Activated CD4-positive, alpha-beta memory T cell treated with anti-CD3 and anti-CD28 coated beads, Interleukin-2, amount 10 ng/mL, durations not matched to agents 7 days and 5 days (primary cell): ENCODE measurements at places on chromosomes 4 and X.

DNA sequence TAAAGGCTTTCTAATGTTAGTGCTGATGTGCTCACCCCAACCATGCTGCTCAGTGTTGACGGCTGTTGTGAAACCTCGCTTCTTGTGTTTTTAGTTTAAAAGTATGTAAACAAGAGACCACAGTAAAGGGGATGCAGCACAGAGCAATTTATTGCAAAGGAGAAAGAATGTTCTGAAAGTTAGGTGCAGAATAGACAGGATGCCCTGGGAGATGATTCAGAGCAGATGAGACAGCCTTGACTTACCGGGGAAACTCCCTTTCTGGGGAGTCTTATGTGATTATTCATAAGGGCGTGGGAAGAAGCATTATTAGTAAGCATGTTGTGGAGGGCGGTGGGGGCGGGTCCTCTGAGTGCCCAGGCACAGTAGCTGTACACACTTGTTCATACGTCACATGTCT lies 47.7 kb downstream of the EVC start:
- H3K27ac ChIP-seq = no peak overlapping the region
- no peaks in the 10 kb centered on the region for H3K36me3 ChIP-seq
- peaks cover 14% of the 10 kb centered on the region for H3K4me1 ChIP-seq
- no peaks in the 10 kb centered on the region for H3K27me3 ChIP-seq
- no peak overlapping the region for H3K4me3 ChIP-seq
- DNase-seq = peak; percentile 60

DNA sequence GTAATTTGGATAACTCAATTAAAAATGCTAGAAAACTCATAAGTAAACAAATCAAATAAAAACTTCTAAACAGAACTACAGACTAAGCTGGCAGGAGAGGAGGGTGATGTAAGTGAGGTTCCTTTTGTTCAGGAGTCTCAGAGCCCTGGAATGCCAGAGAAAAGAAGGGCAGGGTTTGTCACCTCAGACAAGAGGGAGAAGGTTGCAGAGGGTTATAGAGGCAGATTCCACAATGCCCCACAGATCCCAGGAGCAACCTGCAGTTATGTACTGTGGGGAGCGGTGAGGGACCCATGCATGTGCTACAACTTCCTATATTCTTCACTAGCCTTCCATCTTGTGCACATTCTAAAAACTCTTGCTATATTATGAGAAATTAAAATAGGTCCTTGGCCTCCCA lies 129.7 kb downstream of the CFAP299 start:
- H3K27ac ChIP-seq = no peak overlapping the region
- H3K4me1 ChIP-seq = peaks cover 10% of the 10 kb centered on the region
- no peak overlapping the region for H3K4me3 ChIP-seq
- DNase-seq = no peak
- peaks cover 3% of the 10 kb centered on the region for H3K36me3 ChIP-seq

DNA sequence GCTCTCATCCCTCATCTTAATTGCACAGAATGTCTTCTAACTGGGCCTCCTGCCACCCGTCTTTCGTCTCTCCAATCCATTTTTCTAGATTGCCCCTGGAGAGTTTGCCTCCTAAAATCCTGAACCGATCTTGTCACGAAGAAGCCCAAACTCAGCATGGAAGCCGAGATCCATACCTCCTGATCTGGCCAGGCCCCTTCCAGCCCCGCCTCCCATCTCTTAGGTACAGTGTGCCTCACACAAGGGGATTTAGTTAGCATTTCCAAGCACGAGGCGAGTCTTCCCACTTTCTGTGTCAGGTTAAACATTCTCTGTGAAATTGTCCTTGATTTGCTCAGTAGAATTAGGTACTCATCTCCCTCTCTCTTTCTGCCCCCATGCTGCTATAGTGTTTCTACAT lies 80.0 kb upstream of the TENM3 start:
- no peak overlapping the region for H3K4me3 ChIP-seq
- H3K36me3 ChIP-seq = no peaks in the 10 kb centered on the region
- no peaks in the 10 kb centered on the region for H3K4me1 ChIP-seq
- DNase-seq = no peak

GRCh38 chrX:136754651-136755050 lies 26.1 kb downstream of the ARHGEF6 start:
- no peaks in the 10 kb centered on the region for H3K27me3 ChIP-seq
- no peak overlapping the region for H3K4me3 ChIP-seq
- H3K36me3 ChIP-seq = peaks cover 34% of the 10 kb centered on the region
- no peak overlapping the region for H3K27ac ChIP-seq

DNA sequence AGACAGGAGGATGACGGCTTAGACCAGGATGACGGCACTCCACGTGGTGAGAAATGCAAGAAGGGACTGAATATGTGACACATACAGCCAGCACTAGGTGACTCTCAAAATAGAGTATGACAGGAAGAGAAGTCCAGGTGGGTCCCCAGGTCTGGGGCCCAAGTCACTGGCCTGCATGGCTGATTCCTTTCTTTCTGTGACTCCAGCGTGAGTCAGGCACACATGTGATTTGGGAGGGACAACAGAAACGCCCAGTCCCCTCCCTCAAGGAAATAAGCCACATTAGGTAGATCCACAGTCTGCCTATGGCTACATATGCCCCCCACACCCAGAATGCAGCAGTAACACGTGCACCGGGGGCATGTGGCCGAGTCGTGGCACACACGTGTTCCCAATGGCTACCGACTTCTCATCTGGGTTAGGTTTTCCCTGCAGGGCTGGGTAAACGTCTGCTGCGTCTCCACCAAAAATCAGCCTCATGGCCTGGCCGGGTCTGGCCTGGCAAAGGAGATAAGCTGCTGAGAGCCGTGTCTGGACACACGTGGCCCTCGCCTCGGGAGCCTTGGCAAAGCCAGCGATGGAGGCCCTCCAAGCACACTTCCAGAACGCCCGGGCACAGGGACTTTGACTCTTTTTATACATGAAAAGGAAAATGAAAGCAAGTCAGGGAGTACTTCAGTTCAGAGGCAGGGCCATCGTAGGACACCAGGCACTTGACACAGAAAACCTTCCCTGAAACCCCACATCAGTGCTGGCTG lies 19.3 kb downstream of the SEL1L3 start:
- peak overlapping the region; percentile 56 for H3K27ac ChIP-seq
- DNase-seq = no peak
- no peaks in the 10 kb centered on the region for H3K27me3 ChIP-seq
- peaks cover 67% of the 10 kb centered on the region for H3K4me1 ChIP-seq

DNA sequence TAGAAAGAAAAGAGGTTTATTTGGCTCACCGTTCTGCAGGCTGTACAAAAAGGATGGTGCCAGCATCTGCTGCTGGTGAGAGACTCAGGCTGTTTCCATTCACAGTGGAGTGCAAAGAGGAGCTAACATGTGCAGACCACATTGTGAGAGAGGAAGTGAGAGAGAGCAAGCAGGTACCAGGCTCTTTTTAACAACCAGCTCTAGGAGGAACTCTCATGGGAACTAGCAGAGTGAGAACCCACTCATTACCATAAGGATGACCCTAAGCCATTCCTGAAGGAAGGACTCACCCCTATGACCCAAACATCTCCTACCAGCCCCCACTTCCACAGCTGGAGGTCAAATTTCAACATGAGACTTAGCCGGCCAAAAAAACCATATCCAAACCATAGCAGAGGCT lies 158.6 kb upstream of the ADGRL3 start:
- no peak for DNase-seq
- no peaks in the 10 kb centered on the region for H3K27me3 ChIP-seq
- H3K4me1 ChIP-seq = no peaks in the 10 kb centered on the region
- no peaks in the 10 kb centered on the region for H3K36me3 ChIP-seq
- H3K27ac ChIP-seq = no peak overlapping the region

DNA sequence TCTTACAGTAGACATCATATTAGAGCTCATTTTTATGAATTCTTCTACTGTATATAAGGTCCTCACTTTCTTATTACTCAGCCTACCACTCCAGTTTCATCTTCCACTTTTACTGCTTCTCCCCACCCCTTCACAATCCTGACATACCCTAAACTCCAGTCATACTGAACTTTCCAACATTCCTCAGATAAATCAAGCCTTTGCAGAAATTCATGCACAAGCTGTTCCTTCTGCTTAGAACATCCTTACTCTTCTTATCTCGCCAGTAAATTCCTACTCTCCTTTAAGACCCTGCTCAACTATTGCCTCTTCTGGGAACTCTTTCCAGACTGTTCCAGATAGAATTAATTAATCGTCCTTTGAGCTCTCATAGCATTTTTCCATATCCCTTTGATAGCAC lies 24.8 kb downstream of the RTL9 start:
- DNase-seq = no peak
- no peaks in the 10 kb centered on the region for H3K36me3 ChIP-seq
- H3K27me3 ChIP-seq = peaks cover 4% of the 10 kb centered on the region
- no peak overlapping the region for H3K27ac ChIP-seq
- no peak overlapping the region for H3K4me3 ChIP-seq

DNA sequence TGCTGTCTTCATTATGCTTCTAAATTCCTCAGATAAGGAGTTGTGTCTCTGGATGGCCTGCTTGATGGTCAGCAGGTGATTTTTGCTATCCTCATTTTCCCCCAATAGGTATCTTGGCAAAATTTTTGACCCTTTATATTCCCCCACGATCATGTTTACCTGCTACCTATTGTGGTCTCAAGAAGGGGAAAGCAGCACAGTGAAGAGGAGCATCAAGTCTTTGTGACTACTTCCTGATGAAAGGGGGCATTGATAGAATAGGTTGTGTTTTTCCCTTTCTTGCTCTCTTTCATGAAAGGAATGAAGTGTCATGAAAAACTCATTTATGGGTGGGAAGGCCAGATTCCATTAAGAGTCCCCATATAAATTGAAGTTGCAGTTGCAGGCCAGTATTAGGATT lies 153.8 kb downstream of the KLF8 start:
- no peak for DNase-seq
- H3K36me3 ChIP-seq = peaks cover 30% of the 10 kb centered on the region
- peaks cover 55% of the 10 kb centered on the region for H3K4me1 ChIP-seq

- no peak overlapping the region for H3K27ac ChIP-seq
- H3K4me1 ChIP-seq = peaks cover 2% of the 10 kb centered on the region
- no peak for DNase-seq
- peaks cover 5% of the 10 kb centered on the region for H3K27me3 ChIP-seq
These were observed 36.3 kb upstream of the MYOZ2 start for GRCh38 chr4:119099227-119099810.

- H3K27me3 ChIP-seq = no peaks in the 10 kb centered on the region
- no peaks in the 10 kb centered on the region for H3K4me1 ChIP-seq
- H3K4me3 ChIP-seq = no peak overlapping the region
- H3K36me3 ChIP-seq = peaks cover 13% of the 10 kb centered on the region
- no peak for DNase-seq
These were observed 11.4 kb downstream of the FTSJ1 start for GRCh38 chrX:48487362-48487798.

- no peak for DNase-seq
- no peak overlapping the region for H3K4me3 ChIP-seq
- H3K27me3 ChIP-seq = no peaks in the 10 kb centered on the region
- no peaks in the 10 kb centered on the region for H3K4me1 ChIP-seq
- no peaks in the 10 kb centered on the region for H3K36me3 ChIP-seq
These were observed 66.2 kb downstream of the VCX3A start for GRCh38 chrX:6468706-6469105.

DNA sequence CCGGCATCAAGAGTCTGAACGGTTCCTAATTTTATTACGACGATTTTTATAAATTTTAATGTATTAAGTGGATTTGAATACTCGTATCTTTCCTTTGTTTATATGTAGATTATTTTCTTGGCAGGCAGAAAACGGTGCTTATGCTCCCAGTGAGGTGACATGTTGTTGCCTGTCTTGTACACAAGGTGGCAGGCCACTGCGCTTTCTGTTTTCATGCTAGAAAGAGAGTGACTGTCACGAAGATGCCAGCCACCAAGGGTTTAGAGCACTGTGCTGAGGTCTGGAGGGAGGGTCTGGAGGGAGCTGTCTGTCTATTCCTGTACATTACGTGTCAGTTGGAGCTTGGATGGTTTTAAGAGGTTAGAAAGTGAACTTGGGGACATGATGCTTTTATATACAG lies 87.7 kb downstream of the SHROOM2 start:
- H3K27ac ChIP-seq = no peak overlapping the region
- peaks cover 20% of the 10 kb centered on the region for H3K27me3 ChIP-seq
- DNase-seq = peak; percentile 40
- H3K36me3 ChIP-seq = no peaks in the 10 kb centered on the region
- no peaks in the 10 kb centered on the region for H3K4me1 ChIP-seq

DNA sequence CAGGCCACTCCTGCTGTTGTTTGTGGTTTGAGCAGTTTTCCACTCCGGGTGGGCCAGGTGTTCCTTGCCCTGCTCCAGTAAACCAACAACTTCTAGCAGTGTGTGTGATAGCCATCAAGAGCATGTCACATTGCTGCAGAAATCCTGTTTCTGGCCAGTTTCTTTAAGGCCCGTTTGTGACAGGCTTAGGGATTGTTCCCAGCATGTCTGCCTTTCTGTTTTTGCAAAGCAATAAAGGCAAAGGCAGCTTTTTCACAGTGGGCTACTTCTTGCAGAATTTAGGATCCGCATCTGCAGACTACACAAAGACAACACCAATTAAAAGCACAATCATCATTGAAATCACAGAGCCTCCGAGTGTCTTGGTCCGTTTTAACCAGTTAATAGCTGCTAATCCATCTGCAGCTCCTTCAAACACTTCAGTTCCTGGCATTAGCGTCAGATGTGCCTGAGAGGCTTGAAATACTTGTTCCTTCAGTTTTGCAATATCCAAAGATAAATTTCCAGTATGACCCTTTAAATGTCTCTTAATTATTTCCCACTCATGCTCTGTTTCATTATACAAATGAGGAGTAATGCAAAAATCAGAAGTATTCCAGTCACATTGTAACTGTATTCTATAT lies 65.1 kb downstream of the ADAM29 start:
- H3K27ac ChIP-seq = no peak overlapping the region
- DNase-seq = no peak
- H3K27me3 ChIP-seq = no peaks in the 10 kb centered on the region
- no peak overlapping the region for H3K4me3 ChIP-seq

- H3K4me3 ChIP-seq = no peak overlapping the region
- DNase-seq = no peak
- no peak overlapping the region for H3K27ac ChIP-seq
- H3K36me3 ChIP-seq = no peaks in the 10 kb centered on the region
- H3K4me1 ChIP-seq = peaks cover 4% of the 10 kb centered on the region
These were observed 17.2 kb upstream of the RTL9 start for GRCh38 chrX:110341189-110342035.

- DNase-seq = no peak
- H3K27me3 ChIP-seq = no peaks in the 10 kb centered on the region
- no peak overlapping the region for H3K27ac ChIP-seq
- H3K4me1 ChIP-seq = peaks cover 13% of the 10 kb centered on the region
These were observed 69.3 kb upstream of the HS3ST1 start for GRCh38 chr4:11497972-11498371.

GRCh38 chr4:118356731-118357130 lies 3.9 kb upstream of the PRSS12 start:
- DNase-seq = no peak
- H3K27me3 ChIP-seq = peaks cover 53% of the 10 kb centered on the region
- H3K27ac ChIP-seq = no peak overlapping the region
- no peak overlapping the region for H3K4me3 ChIP-seq
- peaks cover 7% of the 10 kb centered on the region for H3K4me1 ChIP-seq
- peaks cover 2% of the 10 kb centered on the region for H3K36me3 ChIP-seq
